A549 treated with DMSO at 1 μM for 4 hours (cell line): ENCODE measurements at places on chromosomes 1 and 21. TPM values are rescaled to one million over a fixed set of nuclear protein-coding genes. Genes with fewer than 3 reads are reported as not detected.

Gene FMO5
- 0.20 to 0.38 TPM (median 0.28 TPM) in 5 replicates for total RNA-seq

Gene PCP4
- not detected in 5 replicates for total RNA-seq

Gene WDTC1
- 6.4 to 9.4 TPM (median 7.7 TPM) in 5 replicates for total RNA-seq

Gene EIF4G3
- 17.7 to 24.0 TPM (median 22.7 TPM) in 5 replicates for total RNA-seq

Gene ROR1
- 12.3 to 15.2 TPM (median 13.1 TPM) in 5 replicates for total RNA-seq

Gene RNU1-3
- total RNA-seq, result 7.3 TPM in 1 of 5 replicates, not detected in the others

Gene OR2C3
- not detected in 5 replicates for total RNA-seq

Gene NMNAT2
- 0.51 to 0.85 TPM (median 0.60 TPM) in 5 replicates for total RNA-seq

Gene RHCE
- total RNA-seq, result 0.09 to 0.19 TPM (median 0.13 TPM) in 3 of 5 replicates, not detected in the others

Gene DCST1
- total RNA-seq, result not detected in 5 replicates
